Naive thymus-derived CD8-positive, alpha-beta T cell (primary cell): ENCODE measurements at places on chromosomes 7 and 10. TPM values are rescaled to one million over a fixed set of nuclear protein-coding genes. Genes with fewer than 3 reads are reported as not detected.

The LRRN3 gene
- total RNA-seq = 337 TPM

The WDR86 gene
- 0.47 TPM for total RNA-seq

GRCh38 chr7:117385363-117386109 lies 41.8 kb downstream of the ASZ1 start:
- no peaks in the 10 kb centered on the region for H3K4me1 ChIP-seq
- H3K27ac ChIP-seq = no peak overlapping the region
- H3K27me3 ChIP-seq = no peaks in the 10 kb centered on the region

DNA sequence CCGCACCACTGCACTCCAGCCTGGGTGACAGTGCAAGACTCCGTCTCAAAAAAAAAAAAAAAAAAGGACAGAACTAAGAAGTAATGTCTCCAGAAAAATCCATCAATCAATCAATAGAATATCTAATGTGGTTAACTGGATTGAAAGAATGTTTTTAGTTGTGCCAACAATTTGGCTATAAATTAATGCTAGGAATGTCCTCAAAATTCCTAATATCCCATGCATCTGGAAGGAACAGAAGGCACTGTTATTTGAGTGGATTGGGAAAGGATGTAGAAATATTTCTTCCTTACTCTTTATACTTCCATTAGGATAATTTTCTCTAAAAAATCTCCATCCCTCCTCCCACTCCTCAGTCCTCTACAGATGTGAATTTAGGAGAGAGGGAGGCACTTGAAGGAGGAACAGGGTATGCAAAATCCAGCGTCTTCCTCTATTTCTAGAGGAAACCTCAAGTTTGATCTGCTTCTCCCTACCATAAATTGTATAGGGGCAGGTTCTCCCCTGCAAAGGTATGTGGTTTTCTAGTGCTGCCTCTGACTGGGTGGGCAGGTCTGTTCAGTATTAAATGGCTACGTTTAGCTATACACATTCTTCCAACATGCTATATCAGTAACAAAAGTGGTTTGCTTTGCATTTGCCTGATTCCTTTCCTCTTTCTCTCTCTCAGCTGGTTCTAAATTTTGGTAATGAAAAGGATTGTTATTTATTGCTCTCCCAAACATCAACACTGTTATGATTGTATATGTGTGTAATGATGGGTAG lies 54.1 kb downstream of the RNLS start:
- H3K36me3 ChIP-seq = peaks cover 4% of the 10 kb centered on the region
- H3K27ac ChIP-seq = no peak overlapping the region
- no peak for DNase-seq
- no peaks in the 10 kb centered on the region for H3K4me1 ChIP-seq
- no peaks in the 10 kb centered on the region for H3K27me3 ChIP-seq

DNA sequence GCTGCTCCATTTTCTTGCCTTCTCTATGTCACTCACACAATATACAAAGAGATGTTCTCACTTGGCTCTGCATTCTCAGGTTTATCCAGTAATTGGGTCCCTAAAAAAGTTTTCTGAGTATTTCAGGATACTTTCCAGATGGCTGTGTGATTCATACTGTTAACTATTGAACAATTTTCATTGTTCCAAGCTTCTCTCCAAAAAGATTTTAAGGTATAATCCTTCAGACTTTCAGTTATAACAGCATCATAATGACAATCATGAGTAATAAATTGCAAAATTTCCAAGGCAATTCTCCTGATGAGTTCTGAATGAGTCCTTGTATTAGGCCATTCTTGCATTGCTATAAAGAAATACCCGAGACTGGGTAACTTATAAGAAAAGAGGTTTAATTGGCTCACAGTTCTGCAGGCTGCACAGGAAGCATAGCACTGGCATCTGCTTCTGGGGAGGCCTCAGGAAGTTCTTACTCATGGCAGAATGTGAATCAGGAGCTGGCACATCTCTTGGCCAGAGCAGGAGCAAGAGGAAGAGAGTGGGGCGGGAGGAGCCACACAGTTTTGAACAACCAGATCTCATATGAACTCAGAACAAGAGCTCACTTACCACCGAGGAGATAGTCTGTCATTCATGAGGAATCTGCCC lies 148.1 kb downstream of the SLC16A9 start:
- no peak overlapping the region for H3K4me3 ChIP-seq
- H3K27ac ChIP-seq = no peak overlapping the region
- H3K4me1 ChIP-seq = no peaks in the 10 kb centered on the region
- DNase-seq = no peak
- H3K36me3 ChIP-seq = no peaks in the 10 kb centered on the region
